ENCODE measurements at places on chromosomes 11 and 22.

DNA sequence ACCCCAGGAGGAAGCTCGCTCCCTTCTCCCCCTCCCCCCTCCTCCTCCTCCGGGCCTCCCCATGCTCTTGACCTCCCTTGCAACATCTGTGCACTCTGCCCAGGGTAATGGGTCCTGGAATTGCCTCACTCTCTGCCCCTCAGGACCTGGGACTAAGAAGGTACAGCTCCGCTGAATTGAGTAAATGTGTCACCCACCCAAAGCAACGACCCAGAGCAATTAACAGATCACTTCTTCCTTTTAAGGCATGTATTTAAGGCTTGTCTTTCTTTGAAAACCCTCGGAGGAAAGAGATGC, 15.1 kb downstream of the GDPD5 start:
- DNase-seq = no peak

- DNase-seq = no peak
Measured at GRCh38 chr11:10725114-10725906, 25.7 kb upstream of the CTR9 start.

GRCh38 chr11:74474316-74474715, 7.0 kb upstream of the KCNE3 start:
- no peak for DNase-seq

DNA sequence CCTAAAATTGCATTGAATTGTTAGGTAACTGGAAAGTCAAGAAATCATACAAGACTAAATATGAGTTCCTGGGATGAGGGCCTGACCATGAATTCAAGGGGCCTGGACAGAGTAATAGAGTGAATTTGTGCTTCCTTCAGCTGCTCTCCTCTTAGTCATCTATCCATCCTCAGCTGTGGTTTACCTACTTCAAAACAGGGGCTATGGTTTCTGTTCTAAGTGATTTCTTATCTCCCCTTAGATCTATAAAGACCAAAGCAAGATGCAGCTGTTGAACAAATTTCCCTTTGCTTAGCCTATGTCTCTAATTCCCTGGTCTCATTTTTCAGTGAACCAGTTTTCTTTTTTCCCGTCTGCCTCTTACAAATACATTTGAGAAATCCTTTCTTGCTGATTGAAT, 428.5 kb downstream of the FAM181B start:
- no peak for DNase-seq

DNA sequence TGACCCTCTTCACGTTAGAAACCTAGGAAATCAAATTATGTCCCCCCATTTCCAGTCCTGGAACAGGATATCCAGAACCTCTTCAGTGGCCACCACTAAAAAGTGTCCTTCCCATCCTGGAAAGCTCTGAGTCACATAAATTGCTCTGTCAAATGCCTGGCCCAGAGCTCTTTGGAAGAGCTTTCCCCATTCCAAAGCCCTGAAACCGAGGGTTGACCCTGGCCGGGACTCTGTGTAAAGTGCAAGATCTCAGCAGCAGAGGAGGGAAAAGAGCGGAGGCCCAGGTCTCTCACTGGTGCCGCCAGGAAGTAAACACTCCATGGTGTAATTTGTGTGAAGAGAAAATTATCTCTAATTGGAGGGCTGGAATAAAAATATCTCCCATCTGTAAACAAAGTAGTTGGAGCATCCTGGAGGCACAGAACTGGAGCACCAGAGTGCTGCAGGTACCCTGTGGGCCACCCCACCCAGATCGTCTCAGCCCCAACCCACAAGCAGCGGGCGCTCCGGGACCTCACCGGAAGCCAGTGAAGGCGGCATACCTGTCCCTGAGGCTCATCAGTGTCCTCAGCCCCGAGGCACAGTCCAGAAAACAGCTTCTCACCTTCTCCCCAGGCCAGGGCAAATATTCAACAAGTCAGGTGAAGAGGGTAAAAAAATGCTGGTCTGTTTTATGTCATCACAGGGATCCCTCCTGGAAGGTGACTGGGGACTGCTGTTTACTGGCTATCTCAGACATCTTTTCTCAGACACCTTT, 4.7 kb upstream of the JAM3 start:
- no peak for DNase-seq

- DNase-seq = peak; percentile 98
Measured at GRCh38 chr11:118956094-118956846, at the start of gene UPK2. UPK2 (plus strand) TSS chr11:118956298; CDS start chr11:118956351, 53 bp downstream.

GRCh38 chr22:43838161-43838560, 24.2 kb downstream of the SULT4A1 start:
- no peak for DNase-seq

DNA sequence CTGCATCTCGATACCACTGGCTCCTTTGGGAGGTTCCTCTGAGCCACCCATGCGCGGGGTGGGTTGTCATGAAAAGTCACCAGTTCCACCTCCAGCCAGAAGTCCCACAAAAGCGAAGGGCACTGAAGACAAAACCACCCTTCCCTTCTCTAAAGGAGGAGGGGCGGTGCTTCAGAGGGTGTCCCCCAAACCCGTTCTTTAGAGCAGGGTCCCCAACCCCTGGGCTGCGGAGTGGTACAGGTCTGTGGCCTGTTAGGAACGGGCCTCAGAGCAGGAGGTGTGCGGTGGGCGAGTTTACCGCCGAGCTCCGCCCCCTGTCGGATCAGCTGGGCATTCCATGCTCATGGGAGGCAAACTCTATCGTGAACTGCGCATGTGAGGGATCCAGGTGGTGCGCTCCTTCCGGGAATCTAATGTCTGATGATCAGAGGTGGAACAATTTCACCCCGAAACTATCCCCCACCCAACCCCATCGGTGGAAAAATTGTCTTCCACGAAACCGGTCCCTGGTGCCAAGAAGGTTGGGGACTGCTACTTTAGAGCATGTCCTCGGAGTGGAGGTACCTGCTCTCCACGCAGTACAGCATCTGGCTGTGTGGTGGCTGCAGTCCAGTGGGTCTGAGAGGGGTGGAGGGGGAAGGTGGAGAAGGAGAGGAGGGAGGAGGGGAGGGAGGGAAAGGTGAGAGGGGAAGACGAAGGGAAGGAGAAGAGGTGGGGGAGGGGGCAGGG, 72.9 kb upstream of the SEPTIN5 start:
- DNase-seq = no peak

GRCh38 chr11:85755701-85756100, 55.2 kb downstream of the SYTL2 start:
- no peak for DNase-seq

GRCh38 chr11:30454111-30454510, 131.2 kb downstream of the ARL14EP start:
- DNase-seq = no peak

DNA sequence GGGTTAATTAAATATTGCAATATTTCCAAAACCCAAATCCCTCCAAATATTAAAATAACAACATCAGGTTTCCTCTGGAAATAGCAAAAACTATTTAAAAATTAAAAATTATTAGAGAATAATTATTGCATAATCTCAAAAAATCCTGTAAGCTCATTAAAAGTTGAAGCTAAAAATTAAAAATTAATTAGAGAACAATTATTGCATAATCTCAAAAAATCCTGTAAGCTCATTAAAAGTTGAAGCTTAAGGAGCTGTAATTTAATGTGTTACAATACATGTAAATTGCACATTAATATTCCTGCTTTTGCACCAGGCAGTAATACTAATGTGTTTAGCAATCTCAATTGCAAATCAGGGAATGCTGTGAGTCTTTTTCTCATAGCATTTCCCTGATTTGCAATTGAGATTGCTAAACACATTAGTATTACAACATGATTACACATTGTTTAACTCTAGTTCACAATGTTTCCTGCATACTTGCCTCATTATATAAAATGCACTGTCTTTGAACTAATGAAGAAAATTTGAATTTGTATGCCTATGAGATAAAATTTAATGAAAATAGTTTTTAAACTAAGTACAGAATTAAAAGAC, 247.7 kb downstream of the GUCY1A2 start:
- DNase-seq = no peak

GRCh38 chr11:134266841-134267251, 9.3 kb upstream of the GLB1L3 start:
- DNase-seq = no peak

GRCh38 chr22:28024422-28024888, 105.4 kb upstream of the PITPNB start:
- no peak for DNase-seq

DNA sequence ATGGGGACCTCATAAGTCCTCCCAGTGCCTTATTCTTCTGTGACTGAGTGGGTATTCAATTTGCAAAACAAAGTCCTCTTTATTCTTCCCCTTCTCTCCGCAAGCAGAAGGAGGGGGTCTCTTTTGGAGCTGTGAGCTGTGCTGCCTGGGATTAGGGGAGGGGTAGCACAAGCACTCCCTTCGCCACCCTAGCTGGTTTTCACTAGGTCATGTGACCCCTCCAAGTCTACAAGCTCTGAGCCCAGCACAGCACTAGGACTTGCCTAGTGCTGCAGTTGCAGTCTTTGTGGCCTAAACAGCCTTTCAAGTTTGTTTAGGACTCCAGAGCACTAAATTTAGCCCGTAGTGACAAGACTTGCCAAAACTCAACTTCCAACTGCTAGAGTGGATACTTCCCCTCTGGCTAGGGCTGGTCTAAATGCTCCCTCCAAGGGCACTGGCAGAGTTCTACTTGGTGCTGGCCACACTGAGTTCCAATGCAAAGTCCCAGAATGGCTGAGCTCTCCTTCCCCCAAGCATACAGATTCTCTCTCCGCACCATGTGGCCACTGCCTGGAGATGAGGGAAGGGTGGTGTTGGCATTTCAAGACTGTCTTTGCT, 25.4 kb downstream of the TAF1D start:
- no peak for DNase-seq

GRCh38 chr11:62548545-62549335, 2.1 kb upstream of the AHNAK start:
- DNase-seq = peak; percentile 49

- DNase-seq = peak; percentile 44
Measured at GRCh38 chr22:46062971-46063631, 86.1 kb upstream of the WNT7B start.

GRCh38 chr11:6202041-6202440, 3.0 kb downstream of the OR52W1 start:
- no peak for DNase-seq

- DNase-seq = no peak
Measured at GRCh38 chr11:28043930-28044709, 63.8 kb downstream of the KIF18A start.

DNA sequence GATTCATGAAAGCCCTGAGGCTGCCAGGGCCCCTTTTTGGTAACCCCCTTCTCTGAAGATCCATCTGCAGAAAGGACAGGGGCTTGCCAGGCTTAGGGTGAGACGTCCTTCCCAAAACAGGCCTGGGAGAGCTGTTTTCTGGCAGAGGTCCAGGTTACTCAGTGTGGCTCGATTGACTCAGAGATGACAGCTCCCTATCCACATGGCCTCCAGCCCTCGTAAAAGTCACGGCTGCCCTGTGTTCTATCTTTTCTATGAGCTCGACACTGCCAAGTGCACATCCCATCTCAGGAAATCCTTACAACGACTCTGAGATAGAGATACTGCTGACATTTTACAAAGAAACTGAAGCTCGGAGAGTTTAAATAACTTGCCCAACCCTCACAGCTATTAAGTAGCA, 20.4 kb downstream of the ADAMTS8 start:
- no peak for DNase-seq

DNA sequence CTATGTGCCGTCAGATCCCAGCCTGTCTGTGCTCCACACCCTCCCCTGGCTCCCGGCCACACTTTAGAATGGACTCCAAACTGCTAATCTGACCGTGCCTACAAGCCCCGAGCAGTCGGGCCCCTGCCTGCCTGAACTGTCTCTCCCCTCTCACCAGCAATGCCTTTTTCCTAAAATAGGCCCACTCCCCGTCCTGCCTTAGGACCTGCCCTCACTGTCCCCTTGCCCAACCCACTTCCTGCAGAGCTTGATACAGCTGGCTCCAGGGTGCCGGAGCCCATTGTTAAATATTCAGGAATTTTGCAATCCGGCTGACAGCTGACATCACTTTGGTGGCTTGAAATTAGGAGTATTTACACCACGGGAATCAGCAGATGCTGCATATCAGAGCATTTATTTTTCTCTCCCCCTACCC, 21.4 kb downstream of the MN1 start:
- DNase-seq = no peak

- DNase-seq = no peak
Measured at GRCh38 chr11:101817581-101817980, 97.2 kb upstream of the CEP126 start.

DNA sequence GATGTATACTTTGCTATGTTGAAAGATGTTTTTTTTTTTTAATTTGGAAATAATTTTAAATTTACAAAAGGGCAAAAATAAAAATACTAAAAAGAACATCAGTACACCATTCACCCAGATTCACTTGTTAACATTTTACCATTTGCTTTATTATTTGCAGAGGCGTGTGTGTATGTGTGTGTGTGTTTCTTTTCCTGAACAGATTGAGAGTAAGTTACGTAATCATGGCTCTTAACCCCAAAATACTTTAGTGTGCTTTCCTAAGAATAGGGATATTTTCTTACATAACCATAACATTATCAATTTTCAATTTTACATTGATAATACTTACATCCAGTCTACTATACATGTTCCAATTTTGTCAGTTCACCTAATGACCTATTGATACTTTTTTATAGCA, 91.5 kb upstream of the HORMAD2 start:
- no peak for DNase-seq

DNA sequence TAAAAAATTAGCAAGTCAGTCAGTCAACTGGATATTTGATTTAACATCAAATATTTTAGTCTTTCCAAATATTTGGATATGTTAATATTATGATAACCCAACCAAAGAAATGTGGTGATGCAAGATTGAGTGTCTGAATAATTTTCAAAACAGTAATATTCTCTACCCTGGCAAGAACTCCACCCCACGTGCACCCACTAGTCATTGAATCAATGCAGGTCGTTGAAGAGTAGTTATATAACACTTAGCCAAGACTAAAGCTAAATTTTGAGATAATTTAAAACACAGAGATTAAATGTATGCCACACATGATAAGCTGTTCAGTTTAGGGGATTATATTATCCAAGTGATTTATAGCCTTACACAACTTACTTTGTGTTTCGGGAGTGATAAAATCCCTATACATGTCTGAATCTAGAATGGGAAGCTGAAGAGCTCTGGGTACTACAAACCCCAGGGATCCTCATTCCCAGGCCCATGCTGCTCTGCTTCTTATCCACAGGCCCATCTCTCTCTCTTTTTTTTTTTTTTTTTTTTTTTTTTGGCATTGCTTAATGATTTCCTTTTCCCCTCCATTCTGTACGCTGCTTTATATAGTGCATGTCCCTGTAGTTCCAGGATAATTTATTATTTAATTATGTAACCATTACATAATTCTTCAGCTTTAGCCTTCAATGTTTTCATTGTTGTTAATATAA, 392.9 kb downstream of the NTM start:
- no peak for DNase-seq
